ENCODE measurements at places on chromosomes 6 and 20. TPM values are rescaled to one million over a fixed set of nuclear protein-coding genes. Genes with fewer than 3 reads are reported as not detected.

The CD109 gene
- total RNA-seq, result 40.1 TPM

- DNase-seq, result no peak
These were observed 78.3 kb downstream of the CD109 start for GRCh38 chr6:73774311-73774774.

DNA sequence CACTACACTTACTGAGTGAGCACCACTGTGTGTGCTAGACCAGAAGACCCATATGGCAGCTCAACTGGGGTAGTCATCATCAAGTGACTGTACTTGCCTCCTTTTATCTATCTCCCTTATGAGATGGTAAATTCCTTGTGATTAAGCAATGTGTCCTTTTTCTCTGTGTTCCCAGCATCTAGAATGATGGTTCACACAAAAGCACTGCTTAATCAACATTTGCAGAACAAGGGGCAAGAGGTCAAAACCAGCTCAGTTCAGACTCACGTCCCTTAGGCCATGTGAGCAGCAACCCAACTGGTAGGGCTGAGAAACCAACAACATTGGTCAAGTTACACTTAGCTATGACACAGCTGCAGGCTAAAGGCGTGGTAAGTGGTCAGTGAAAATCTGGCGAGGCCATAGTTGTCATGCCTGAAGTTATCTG lies 10.0 kb downstream of the TRAM2 start:
- no peak for DNase-seq

GRCh38 chr20:25623225-25623735 lies 534 bp downstream of the NANP start:
- DNase-seq, result no peak

DNA sequence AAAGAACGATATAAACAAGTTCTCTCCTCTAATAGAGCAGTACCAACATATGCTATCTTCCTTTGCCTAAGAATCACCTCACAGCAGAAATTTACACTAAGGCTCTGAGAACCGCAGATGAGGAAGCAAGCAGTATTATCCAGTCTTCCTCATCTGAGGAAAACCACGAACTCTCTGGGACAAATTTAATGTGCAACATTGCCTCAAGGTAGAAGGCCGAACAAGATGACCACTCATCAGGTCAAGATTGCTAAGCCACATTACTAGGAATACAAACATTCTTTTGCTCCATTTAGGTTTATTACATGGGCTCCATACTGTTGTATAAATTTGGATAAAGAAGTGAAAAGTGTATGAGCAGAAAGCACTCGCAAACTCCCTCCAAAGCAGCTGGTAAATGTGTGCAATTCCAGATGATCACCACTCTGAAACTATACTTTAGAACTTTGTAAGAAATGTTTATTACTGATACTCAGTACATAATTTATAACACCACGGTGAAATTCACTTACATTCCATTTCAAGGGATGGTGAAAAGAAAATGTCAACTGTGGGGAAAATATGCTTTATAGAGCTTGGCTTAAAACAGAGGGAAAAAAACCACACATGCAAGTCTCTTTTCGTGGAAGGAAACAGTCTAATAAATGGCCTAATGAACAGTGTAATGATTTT lies 398.4 kb downstream of the BTBD9 start:
- DNase-seq, result no peak

- DNase-seq, result no peak
These were observed 4.5 kb downstream of the CCDC170 start for GRCh38 chr6:151498327-151498726.

DNA sequence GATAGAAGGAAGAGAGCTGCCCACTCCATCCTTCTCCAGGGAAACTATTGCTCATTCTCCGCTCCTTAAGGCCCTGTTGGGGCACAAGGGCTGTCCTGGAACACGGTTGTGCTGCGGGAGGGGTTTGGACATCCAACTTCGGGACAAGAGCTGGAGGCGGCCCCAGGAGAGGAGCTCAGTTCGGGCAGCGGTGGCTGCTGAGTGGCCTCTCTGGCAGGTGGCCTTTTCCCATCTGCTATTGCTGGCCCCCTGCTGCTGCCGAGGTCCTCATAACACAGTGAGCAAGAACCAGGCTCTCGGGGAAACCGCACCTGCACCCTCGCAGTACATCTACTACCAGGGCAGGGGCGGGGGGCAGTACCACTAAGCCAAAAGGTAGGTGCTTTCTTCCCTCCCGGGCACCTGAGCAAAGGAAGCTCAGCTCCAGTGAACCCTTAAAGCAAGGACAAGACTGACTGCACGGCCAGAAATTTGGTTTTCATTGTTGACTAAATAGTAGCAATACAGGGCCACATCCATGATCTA lies 63.7 kb downstream of the PSMG4 start:
- no peak for DNase-seq

DNA sequence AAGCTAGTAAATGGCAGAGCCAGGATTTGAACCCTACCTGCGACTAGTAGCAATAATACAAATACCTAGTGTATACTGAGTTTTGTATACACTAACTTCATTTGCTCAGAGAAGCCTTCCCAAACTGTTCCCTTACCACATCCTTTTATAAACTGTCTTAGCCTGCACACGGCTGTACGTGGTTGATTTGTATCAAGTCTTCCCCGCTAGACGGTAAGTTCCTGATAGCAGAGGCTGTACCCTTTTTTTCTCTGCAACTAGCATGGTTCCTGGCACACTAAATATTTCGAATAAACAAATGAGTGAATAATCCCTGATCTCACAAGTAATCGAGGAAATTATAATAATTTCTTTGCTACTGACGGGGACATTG lies 636 bp downstream of the RTF2 start:
- no peak for DNase-seq

DNA sequence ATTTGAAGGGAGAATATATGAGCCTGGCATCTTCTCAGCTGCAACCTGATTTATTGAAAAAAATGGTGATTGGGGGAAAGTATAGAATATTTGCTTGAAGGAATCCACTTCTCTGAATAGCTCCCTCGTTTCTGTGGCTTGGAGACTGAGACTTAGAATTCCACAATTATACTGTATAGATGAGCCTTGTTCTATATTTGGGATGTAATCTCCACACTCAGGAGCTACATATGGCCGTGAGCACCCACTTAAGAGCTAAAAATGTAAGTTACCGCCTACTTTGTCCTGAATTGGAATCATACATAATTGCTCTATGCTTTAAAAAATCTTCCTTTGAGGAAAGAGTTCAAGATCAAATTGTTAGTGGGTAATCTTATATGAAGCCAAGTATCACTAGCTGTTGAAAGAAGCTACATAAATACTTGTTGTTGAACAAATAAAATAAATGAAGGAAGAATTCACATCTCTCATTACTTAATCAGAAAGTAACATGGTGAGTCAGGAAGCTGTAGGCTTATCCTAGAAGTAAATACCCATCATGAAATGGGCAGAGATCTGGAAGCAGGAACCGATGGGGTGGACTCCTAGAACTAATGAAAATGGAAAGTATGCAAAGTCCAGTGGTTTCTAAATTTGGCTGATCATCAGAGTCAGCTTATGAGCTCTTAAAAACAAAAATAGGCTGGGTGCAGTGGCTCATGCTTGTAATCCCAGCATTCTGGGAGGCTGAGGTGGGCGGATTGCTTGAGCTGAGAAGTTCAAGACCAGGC lies 254.3 kb downstream of the SOX4 start:
- DNase-seq, result no peak

- DNase-seq, result no peak
These were observed 26.6 kb downstream of the RIN2 start for GRCh38 chr20:19784511-19785172.

Data from esophagus squamous epithelium (tissue), 5 donors.